ENCODE measurements at places on chromosomes 6 and 20. TPM values are rescaled to one million over a fixed set of nuclear protein-coding genes. Genes with fewer than 3 reads are reported as not detected.

Gene CRISP3
- total RNA-seq, result not detected

Gene SLC22A7
- not detected for total RNA-seq

Gene CCN5
- 359 TPM for total RNA-seq

Gene C6orf89
- total RNA-seq, result 69.4 TPM

Gene ULBP1
- 0.27 TPM for total RNA-seq

Gene SRSF12
- 0.74 TPM for total RNA-seq

Gene SIRPB1
- total RNA-seq, result 3.4 TPM

Gene TAGAP
- total RNA-seq, result 1.1 TPM

Gene PSORS1C1
- 7.8 TPM for total RNA-seq

Gene CDH26
- total RNA-seq, result 0.93 TPM

Gene TUBB1
- total RNA-seq, result not detected

Gene CNBD2
- total RNA-seq, result 6.8 TPM

Gene EFCAB8
- total RNA-seq, result 0.78 TPM

Gene SLC29A1
- total RNA-seq, result 101 TPM

Gene NR2E1
- total RNA-seq, result not detected

Gene DAAM2
- 373 TPM for total RNA-seq

Gene SIRPA
- total RNA-seq, result 30.8 TPM

Gene GPR6
- not detected for total RNA-seq

Gene POPDC3
- not detected for total RNA-seq

Gene TBC1D20
- total RNA-seq, result 39.7 TPM

Gene TPX2
- total RNA-seq, result 0.13 TPM

Gene RGL2
- total RNA-seq, result 61.6 TPM

Gene FERMT1
- total RNA-seq, result 1.5 TPM

Gene RTN4IP1
- 5.3 TPM for total RNA-seq

Gene KHDRBS2
- 0.81 TPM for total RNA-seq

Gene PIGT
- 70.4 TPM for total RNA-seq

Gene NRN1
- 13.2 TPM for total RNA-seq

Gene TFAP2D
- not detected for total RNA-seq

Gene ANKRD66
- not detected for total RNA-seq

Gene C20orf204
- total RNA-seq, result 0.40 TPM

Gene PLG
- not detected for total RNA-seq

Gene MARCKS
- total RNA-seq, result 17.7 TPM

Gene CD93
- total RNA-seq, result 43.7 TPM

Gene CASS4
- 1.2 TPM for total RNA-seq

Gene GPR31
- not detected for total RNA-seq

Gene RAET1E
- total RNA-seq, result 0.69 TPM

Gene PGK2
- total RNA-seq, result not detected

Gene ACTL10
- 2.3 TPM for total RNA-seq

Data from gastroesophageal sphincter (tissue), 4 donors.